ENCODE measurements at places on chromosomes 5 and 9. TPM values are rescaled to one million over a fixed set of nuclear protein-coding genes. Genes with fewer than 3 reads are reported as not detected.

Gene WDR31
- total RNA-seq: 0.55 TPM

Gene ADAMTS12
- total RNA-seq: not detected

Gene GABRB2
- not detected for total RNA-seq

Gene CENPK
- total RNA-seq: 32.0 TPM

Gene TAF11L10
- total RNA-seq: not detected

Gene UAP1L1
- 10.5 TPM for total RNA-seq

Gene MRPL36
- total RNA-seq: 14.1 TPM

Gene SLC36A2
- not detected for total RNA-seq

GRCh38 chr5:173094012-173094661 lies 38.0 kb downstream of the CREBRF start:
- DNase-seq: no peak

DNA sequence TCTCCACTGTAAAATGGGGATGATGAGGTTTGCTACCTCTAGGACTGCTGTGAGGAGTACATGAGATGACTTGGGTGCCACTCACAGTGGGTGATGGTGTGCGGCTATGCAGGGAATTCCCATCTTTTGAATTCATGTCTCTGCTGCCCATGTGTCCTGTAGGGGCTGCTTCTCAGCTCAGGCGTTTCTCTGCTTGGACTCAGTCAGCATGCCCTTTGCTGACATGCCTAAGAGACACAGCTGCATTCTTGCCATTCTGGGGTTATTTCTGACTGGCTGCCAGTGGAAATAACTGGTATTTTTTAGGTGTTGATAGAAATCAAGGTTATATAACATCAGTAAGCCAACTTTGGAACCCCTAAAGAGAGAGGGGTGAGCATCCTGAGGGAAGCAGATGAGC lies 24.3 kb upstream of the XPA start:
- no peak for DNase-seq

DNA sequence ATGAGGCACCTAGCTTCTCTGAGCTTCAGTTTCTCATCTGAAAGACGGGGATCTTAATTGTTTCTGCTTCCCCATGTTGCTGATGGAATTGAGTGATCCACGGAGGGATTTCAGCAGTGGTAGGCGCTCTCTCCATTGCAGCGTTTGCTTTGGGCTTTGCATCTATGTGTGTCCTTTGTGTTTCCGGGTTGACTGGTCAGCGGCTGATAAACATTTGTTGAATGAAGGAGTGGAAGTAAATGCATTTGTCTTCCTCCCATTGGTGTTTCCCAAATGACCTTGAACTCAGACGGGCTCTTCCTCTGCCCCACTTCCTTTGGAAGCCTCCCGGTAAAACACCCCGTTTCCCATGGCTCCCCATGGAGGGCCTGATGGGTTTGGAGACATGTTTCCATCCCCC lies 117.2 kb downstream of the GAPVD1 start:
- no peak for DNase-seq

DNA sequence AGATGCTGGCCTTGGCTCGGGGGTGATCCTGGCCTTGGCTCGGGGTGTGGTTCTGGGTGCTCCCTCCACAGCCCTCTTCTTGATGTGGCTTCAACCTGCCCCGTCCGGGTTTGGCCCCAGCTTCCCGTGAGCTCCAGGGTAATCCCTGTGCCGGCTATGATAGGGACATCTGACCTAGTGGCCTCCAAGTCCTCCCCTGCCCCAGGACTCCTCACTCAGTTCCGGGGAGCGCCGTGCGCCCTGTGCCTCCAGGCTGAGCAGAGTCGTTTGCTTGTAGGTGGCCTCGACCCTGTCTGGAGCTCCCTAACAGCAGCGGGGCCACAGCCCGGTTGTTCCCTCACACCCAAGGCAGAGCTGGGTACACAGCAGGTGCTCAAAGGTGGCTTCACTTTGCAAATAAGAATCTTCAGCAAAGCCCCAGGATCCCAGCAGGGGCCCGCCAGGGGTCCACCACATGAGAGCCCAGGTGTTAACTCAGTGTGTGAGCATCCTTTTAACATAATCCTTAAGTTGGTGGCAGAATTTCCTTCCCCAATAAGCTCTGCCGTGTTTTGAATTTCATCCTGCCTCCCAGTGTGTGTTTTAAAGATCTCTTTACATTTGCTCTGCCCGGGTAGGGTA lies 32.3 kb upstream of the CEP72 start:
- no peak for DNase-seq

- no peak for DNase-seq
Observed at GRCh38 chr5:176638437-176638836, 8.0 kb downstream of the EIF4E1B start.

DNA sequence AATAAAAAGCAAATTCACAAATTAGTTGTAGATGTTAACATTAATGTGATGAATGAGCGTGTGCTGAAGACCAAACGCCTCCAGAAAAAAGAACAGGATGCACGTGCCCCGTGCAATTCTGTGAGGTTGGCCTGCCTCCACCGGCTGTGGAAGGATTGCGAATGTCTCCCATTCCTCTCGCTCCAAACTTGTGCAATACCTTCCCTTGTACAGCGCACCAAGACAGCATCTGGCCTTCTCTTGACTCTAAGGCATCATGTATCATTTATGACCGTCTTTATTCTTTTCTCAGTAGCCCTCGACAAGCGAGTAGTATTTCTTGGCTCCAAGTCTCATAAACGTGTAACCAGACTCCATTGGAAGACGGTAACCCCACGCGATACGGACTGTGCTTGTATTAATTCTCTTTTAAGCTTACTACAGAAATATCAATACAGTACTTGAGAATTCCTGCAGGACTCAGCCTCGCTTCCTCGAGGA lies 1.5 kb upstream of the TESK1 start:
- peak; percentile 57 for DNase-seq

DNA sequence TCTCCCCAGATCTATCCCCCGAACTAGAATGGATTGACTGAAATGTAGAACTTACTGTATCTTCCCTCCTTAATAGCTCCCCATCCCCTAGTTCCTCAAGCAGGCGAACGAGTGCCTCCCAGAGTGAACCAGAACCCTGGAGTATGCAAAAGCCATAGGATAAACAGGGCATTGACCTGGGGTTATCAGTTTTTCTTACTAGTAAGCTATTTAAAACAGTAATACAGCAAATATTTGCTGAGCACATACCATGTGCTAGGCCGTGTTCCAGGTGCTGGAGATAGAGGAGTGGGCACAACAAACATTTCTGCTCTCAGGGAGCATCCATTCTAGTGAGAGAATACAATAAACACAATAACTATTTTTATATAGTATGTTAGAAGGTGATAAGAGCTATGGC lies 1.8 kb downstream of the SKP2 start:
- no peak for DNase-seq

- no peak for DNase-seq
Observed at GRCh38 chr5:146588331-146589027, 72.5 kb upstream of the GPR151 start.

GRCh38 chr9:28892538-28892937 lies 1319.3 kb upstream of the C9orf72 start:
- no peak for DNase-seq

GRCh38 chr5:172488221-172488620 lies 33.9 kb upstream of the SH3PXD2B start:
- no peak for DNase-seq

DNA sequence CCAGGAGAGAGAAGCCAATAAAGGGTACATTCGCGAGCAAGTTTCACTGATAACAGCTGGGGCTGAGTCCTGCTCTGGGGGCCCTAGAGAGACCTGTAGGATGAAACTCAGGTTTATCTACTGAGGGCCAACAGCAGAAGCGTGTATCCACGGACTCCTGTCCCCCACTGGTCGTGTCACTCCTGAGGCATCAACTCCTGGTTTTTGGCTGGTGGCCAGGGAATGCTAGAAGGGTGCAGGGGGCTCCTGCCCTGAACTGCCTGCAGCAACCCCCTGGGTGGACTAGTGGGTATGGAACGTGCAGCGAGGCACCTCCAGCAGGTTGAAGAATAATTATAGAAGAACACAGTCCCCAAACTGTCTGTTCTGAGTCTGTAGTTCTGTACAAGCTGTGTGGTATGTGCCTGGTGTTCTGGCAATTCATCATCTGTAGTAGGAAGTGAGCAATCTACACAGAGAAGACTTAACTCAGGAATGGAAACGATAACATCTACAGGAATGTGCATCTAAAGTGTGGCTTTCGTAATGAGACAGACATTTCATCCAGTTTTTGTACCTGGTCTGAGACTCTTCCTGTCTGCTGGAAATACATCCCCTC lies 64.5 kb upstream of the GNA14 start:
- no peak for DNase-seq

DNA sequence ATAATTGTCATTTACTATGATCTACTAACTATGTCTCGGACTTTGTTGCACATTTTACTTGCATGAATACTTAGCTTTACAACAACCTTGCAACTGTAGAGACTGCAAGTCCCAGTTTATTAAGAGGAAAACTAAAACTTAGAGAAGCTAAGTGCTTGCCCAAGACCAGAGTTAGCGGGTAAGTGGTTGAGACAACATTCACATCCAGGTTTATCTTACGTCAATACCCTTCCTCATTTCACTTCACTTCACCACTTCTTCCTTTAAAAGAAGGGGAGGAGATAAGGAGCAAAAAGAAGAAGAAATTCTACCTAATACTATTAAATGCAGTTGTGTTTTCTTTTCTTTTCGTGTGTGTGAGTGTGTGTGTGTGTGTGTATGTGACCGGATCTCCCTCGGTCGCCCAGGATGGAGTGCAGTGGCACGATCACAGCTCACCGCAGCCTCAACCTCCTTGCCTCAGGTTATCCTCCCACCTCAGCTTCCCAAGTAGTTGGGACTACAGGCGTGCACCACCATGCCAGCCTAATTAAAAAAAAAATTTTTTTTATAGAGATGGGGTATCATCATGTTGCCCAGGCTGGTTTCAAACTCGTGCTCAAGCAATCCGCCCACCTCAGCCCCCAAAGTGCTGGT lies 37.4 kb downstream of the MEGF9 start:
- no peak for DNase-seq

DNA sequence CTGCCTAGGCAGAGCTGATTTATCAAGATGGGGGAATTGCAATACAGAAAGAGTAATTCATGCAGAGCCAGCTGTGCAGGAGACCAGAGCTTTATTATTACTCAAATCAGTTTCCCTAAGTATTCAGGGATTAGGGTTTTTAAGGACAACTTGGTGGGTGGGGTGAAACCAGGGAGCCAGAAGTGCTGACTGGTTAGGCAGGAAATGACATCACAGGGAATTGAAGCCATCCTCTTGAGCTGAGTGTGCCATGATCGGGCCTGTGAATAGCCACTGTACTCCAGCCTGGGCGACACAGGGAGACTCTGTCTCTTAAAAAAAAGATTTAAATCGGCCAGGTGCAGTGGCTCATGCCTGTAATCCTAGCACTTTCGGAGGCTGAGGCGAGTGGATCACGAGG lies 45.3 kb upstream of the CDK5RAP2 start:
- DNase-seq: no peak

DNA sequence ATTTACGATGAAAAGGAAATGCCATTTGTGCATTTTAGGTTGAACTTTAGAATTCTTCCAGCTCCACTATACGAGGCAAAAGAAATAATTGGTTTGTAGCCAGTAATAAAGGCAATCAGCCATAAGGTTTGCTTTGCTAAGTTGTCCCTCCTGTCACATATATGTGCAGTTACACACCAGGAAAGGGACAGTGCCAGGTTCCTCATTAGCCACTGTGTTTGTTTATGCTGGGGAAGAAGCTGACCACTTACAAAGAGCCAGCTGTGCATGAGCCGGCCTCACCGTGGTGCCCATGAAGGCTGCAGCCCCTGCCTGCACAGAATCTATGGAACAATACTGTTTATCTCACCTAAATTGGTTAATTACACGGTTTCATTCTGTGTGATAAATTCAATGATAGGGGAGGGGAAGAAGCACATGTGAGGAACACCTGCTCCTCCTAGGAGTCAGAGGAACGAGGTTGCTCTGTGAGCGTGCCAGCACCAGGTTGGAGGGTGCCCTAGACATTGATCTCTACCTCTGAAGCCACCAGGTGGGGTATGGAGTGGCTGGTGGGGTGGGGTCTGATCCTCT lies 173.8 kb upstream of the DAP start:
- no peak for DNase-seq

DNA sequence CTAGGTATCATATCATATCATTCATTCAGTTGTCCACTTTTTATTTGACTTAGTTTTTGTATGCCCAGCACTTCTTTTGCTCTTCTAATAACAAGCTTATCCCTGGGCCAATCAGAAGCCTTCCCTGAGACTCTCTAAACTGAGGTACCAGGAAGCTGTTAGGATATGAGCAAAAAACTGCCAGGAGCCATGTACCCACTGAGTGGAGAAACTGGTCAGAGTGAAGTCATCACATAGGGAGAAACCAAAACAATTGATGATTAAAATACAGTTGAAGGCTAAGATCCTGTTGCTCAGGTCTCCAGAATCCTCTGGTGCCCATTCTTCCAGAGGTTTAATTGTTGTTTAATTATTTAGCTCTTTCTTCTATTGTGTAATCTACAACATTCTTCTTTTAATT lies 120.2 kb downstream of the KIAA0825 start:
- DNase-seq: no peak

GRCh38 chr5:133919148-133920136 lies 49.0 kb downstream of the C5orf15 start:
- no peak for DNase-seq

GRCh38 chr9:94654165-94654894 lies 15.0 kb upstream of the FBP1 start:
- DNase-seq: no peak

DNA sequence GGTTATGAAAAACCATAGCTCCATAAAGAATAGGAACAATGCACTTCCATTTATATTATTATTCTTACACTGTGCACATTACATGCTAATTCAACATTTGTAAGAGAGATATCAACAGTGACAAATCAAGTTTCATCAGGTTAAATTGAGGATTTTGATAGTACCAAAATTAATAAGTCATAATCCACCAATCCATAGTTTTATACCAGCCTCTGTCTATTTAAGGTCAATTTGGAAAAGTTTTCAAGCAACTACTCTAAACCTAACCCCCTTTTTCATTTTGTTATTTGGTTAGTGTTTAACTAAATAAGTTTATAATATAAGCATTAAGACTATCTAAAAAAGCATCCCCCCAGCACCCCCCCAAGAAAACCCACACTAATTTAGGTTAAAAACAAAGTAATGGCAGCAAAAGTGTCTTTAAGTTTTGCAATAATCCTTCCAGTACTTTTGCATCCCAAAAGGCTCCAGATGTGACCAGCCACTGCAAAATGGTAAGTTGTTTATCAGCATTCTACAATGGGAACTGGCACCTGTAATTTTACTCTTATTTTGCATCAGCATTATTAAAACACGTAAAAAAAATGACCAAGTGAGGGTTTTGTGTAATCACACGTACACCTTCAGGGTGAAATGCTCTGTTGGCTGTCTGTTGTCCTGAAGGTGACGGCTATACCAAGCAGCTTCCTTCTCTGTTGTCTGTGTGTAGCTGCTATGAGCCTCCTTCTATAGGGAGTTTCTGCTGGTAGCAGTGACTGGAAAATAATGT lies 36.8 kb upstream of the SSBP2 start:
- no peak for DNase-seq

GRCh38 chr5:171464829-171465228 lies 45.4 kb downstream of the FGF18 start:
- no peak for DNase-seq
